ENCODE measurements at places on chromosomes 3 and 15. TPM values are rescaled to one million over a fixed set of nuclear protein-coding genes. Genes with fewer than 3 reads are reported as not detected.

GRCh38 chr3:13072239-13072599 is 1.0 kb downstream of the IQSEC1 start:
- peak; percentile 6 for ATAC-seq

DNA sequence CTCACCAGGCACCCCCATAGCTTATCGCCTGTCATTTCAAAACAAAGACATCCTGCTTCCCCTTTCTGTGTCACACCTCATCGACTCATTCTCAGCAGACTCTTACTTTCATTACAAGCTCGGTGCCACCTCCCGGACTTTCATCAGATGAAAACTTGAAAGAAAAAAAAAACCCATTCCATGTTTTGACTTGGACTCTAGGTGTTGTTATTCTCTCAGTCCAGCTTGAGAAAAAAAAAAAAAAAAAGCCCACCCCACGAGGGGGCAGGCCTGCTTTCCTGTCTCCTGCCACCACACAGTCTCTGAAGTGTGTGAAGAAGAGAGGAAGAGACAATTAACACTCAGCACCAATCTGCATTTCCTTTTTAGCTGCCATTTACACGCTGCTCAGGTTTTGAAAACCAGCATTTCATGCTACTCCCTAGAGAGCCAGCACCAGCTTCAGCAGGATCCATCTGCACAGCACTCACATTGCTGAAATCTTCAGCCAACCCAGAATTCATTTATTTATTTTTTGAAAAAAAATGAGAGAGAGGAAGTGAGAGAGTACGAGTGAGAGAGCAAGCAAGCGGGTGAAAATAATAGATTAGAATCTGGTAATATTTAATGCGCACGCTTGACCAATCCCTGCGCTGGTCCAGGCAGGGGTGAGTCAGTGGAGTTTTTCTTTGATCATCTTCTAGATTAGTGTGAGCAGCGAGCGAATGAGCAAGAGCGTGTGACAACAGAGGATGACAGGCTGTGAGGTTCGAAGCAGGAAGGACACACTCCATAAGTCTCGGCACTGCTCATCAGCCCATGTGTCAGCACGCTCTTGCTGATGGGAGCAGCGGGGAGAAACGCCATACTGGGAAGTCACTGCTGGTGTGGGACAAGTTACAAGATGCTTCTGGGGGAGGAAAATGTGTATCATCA is 23.5 kb downstream of the ZNF80 start:
- ATAC-seq: peak; percentile 83

DNA sequence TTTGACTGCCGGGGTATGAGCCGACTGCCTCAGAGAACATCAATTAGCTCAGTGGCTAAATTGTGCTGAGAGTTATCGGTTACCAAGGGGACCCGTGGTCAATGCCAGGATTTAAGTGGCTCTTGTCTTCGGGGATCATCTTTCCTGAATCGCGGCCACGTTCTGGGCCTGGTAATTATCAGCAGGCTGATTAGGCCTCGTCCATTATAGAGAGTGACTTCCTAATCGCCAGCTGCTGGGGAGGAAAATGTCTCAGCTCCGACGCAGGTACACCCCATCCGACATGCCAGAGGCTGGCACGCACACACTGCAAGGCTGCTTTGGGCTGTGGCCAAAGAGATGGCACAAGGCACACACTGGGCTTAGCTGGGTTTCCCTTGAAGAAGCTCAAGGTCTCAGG is 10.6 kb downstream of the TRH start:
- ATAC-seq: no peak

DNA sequence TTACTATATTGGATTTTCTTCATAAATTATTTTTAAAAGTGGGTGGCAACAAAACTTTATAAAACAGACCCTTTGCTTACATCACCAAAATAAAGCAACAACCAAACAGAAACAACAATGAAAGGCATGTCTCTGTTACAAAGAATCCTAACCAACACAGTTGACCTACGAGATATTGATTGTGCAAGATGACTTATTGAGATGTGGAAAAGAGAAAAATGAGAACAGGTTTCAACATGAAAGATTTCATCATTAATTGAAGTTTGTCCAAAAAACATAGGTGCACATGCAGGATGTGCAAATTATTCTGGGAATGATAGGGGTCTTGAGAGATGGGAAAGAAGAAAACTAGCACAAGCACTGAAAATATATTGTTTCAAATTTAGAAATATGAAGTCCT is 9.0 kb downstream of the GMNC start:
- ATAC-seq: no peak

DNA sequence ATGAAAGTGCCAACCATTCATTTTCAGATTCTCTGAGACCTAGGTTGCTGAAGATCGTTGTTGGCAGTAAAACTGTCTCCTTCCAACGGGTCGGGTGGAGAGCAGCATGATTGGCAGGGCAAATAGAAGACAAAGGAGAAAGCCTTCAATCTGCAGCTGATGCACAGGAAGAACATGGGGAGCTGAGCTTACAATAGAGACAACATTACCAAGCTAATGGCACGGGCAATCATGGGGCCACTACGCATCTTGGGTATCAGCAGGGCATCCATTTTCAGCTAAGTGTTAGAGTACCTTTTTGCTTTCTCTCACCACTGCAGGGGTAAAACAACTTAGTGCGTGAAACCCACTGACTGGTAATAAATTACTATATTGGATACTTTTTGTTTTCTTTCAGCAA is 114.8 kb downstream of the WDR72 start:
- no peak for ATAC-seq

STAB1 gene
- 2.0 TPM for total RNA-seq

SERPINI2 gene
- total RNA-seq: 0.14 TPM
